ENCODE measurements at places on chromosomes 5 and 9.

DNA sequence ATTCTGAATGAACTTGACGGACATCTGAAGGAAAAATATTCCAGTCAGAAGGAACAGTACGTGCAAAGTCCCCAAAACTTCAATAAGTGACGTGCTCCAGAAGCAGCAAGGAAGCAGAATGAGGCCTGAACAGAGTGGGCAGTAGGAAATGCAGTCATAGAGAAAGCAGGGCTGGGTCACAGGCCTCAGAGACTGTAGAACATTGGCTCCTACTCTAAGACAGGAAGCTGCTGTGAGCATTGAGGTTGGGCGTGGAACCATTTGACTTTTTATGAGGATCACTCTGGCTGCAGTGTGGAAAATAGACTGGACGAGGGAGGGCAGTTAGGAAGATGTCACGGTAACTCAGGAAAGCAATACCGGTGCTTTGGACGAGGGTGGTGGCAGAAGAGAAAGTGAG is 64.0 kb downstream of the DOCK8 start:
- DNase-seq = no peak

- no peak for DNase-seq
Observed at GRCh38 chr5:75670577-75670976, 46.7 kb downstream of the POC5 start.

GRCh38 chr5:75054134-75054930 is 2.0 kb upstream of the GCNT4 start:
- no peak for DNase-seq

- DNase-seq = no peak
Observed at GRCh38 chr5:144774197-144774596, 603.5 kb downstream of the KCTD16 start.

All from stimulated activated CD8-positive, alpha-beta memory T cell treated with anti-CD3 and anti-CD28 coated beads, Interleukin-12 subunit alpha, Interleukin-12 subunit beta, amount 100 ng/mL, for 4 hours (primary cell).